ENCODE measurements at places on chromosomes 1 and 21.

DNA sequence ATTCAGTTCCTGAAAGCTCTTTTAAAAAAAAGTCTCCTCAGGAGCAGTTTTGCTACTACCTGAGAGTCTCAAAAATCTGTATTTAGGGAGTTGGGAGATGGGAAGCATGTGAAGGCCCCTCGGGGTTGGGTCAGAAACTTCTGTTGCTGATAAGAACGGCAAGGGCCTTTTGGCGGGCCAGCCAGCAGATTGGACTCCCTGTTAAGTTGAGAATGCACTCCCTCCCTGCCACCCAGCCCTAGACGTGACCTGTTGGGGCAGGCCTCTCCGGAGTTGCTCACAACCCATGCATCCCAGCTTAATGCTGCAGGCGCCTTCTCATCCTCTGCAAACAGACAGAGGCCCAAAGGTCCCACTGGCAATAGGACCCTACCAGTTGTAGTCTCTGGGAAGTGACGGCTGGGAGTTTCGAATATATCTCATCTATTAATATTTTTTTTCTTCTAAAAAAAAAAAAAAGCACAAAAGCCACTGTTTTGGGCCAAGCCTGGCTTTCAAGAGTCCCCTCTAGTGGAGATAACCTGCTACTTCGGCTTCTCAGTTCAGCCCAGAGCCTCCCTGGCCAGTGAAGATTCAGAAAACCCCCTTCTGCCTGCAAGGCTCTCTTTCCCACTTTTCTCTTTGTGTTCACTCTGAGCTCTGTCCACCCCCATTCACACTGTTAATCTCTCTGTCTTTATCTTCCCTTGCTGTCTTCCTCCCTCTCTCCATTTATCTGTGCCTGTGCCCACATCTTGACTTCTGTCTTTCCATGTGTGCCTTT lies 5.3 kb downstream of the PLXNA2 start:
- peak; percentile 34 for DNase-seq

GRCh38 chr1:222736972-222737371 lies at the start of gene FAM177B:
Gene FAM177B, plus strand, starts transcription at chr1:222737202. Its CDS starts 9,344 bp downstream, at chr1:222746546.
- DNase-seq = peak; percentile 29

- DNase-seq = no peak
These were observed 14.9 kb downstream of the SLC1A7 start for GRCh38 chr1:53127546-53127945.

- DNase-seq = no peak
These were observed 128.7 kb downstream of the TLR5 start for GRCh38 chr1:223014142-223014873.

DNA sequence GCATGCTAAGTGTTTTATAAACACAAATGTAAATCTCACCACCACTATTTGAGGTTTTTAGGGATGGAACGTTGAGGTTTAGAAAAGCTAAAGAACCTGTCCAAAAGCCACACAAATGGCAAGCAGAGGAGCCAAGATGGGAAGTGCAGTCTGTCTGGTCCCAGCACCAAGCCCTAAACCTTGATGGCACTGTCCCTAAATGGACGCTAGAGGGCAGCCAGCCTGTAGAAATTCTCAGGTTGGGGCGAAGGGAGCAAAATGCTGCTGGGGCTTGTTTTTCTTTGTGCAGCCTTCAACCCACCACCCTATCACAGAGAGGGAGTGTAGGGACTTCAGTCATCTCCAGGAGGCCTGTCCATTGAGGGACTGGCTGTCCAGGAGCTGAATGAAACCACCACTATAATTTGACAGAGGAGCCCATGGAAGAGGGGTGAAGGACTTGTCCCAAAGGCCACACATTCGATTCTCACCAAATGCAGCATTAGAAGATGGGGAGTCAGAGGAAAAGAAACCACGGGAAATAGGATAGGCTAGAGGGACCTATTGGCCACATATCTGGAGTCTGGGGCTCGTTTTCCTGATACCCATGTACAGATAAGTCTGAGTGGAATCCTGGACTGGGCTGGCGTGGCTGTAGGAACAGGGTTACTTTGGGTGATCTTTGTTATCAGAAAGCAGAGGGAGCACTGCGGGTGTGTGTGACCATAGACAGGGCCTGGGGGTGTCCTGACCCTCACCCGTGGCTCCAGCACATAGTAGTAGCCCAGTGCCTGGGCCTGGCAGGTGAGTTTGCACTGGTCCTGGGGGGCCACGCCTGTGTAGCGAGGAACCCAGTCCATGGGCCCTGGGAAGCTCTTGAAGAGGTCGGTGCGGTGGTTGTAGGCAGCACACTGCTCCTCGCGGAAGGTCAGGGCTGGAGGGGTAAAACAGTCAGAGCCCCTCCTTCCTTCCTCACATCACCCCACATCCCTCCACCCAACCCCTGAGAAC lies 6.1 kb downstream of the ADAMTS4 start:
- peak; percentile 32 for DNase-seq

- no peak for DNase-seq
These were observed 4.2 kb upstream of the ECE1 start for GRCh38 chr1:21294266-21294989.

DNA sequence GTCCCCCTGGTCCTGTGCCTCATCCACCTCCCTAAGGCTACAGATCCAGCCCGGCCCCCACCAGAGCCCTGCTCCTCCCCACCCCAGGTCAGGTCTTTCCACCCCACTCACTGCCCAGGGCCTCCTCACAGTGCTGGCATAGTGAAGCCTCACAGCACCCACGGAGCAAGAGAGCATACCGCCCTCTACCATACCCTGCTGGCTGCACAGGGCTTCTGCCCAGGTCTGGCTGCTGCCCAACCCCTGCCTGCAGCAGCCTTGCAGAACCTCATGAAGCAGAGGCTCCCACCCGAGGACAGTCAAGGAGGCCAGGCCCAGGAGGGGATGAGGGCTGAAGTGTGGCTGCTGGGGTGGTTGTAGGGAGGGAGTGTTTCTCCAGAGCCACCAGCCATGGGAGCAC lies 19.7 kb upstream of the ARF1 start:
- DNase-seq = no peak

DNA sequence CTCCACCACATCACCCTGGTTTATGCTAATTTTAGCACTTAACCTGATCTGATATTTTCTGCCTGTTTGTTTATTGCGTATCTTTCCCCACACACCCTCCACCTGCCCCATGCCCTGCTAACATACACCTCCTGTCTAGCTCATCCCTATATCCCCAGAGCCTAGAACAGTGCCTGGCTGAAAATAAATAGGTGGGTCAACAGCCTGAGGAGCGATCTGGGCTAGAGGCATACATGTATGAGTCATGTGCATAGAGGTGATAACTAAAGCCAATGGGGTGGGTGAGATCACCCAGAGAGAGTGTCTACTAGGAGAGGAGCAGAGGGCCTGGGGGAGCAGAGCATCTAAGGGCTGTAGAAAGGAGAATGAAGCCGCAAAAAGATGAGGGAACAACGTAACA lies 2.7 kb downstream of the HTR1D start:
- no peak for DNase-seq

DNA sequence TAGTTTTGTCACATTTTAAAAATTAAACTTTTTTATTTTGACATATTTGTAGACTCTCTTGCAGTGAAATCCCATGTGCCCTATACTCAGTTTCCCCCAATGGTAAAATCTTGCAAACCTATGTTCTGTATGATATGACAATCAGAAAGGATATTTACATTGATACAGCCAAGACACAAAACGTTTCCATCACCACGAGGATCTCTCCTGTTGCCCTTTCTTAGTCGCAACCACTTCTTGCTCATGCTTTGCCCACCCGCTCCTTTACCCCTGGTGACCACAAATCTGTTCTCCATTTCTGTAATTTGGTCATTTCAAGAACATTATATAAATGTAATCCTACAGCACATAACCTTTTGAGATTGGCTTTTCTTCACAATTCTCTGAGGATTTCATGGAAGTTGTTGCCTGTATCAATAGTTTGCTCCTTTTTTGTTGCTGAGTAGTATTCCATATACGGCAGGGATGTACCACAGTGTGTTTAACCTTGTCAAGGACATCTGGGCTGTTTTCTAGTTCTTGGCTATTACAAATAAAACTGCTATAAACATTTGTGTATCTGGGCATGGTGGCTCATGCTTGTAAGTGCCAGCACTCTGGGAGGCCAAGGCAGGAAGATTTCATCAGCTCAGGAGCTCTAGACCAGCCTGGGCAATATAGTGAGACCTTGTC lies 14.0 kb upstream of the BATF3 start:
- no peak for DNase-seq

DNA sequence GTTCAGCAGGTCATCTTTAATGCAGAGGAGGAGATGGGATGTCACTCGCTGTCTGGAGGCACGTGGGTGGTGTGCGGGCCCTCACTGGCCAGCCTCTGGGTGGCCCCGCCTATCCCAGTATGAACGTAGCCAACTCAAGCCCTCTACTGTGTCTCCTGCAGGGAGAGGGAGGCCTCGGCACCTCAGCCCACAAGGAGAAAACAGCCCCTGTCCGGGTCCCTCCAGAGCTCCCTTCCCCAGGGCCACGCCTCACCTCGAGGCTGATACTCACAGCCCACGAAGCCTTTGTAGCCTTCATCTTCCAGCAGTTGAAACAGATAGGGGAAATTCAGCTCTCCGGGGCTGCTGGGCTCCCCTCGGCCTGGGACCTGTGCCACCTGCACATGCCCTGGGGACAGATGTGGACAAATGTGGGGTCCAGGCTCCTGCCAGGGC lies 2.6 kb downstream of the HYI start:
- DNase-seq = no peak

- DNase-seq = no peak
These were observed 10.3 kb downstream of the CD2 start for GRCh38 chr1:116764466-116764898.

GRCh38 chr1:241779897-241780296 lies 68.1 kb upstream of the EXO1 start:
- no peak for DNase-seq

GRCh38 chr1:228958741-228959140 lies 223.5 kb downstream of the RHOU start:
- no peak for DNase-seq

DNA sequence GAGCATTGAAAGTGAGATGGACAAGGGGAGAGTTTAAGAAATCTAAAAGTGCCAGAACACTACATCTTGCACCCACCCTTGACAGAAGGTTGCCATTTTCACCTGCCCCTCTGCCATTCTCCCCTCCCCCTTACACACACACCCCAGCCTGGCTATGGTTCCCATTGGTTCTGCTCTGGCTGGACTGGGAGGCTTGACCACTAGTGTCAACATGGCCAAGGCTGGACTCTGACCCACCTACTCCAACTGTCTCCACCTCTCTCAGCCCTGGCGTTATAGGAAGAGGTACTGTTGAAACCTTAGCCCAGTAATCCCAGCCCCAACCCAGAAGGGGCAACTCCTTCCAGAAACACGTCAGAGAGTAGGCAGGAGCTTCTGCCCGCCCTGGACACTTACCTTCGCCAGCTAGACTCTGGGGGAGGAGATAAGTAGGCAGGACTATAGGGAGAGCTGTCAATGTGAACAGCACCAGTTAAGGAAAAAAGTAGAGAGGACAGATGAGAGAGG lies 4.5 kb downstream of the CRTC2 start:
- no peak for DNase-seq

- DNase-seq = no peak
These were observed 49.7 kb upstream of the RGS2 start for GRCh38 chr1:192759104-192759503.

- DNase-seq = no peak
These were observed 54.1 kb downstream of the LDLRAD2 start for GRCh38 chr1:21865943-21866706.

DNA sequence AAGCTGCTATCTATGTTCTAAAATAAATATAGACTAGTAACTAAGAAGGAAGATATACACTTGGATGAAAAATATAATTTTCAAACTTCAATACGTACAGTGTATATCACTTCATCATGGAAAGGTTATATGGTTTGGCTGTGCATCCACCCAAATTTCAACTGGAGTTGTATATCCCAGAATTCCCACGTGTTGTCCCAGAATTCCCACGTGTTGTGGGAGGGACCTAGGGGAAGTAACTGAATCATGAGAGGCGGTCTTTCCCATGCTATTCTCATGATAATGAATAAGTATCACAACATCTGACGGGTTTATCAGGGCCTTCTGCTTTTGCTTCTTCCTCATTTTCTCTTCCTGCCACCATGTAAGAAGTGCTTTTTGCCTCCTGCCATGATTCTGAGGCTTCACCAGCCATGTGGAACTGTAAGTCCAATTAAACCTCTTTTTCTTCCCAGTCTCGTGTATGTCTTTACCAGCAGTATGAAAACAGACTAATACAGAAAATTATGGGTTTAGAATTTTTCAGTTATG lies 10.7 kb downstream of the NEGR1 start:
- DNase-seq = no peak

DNA sequence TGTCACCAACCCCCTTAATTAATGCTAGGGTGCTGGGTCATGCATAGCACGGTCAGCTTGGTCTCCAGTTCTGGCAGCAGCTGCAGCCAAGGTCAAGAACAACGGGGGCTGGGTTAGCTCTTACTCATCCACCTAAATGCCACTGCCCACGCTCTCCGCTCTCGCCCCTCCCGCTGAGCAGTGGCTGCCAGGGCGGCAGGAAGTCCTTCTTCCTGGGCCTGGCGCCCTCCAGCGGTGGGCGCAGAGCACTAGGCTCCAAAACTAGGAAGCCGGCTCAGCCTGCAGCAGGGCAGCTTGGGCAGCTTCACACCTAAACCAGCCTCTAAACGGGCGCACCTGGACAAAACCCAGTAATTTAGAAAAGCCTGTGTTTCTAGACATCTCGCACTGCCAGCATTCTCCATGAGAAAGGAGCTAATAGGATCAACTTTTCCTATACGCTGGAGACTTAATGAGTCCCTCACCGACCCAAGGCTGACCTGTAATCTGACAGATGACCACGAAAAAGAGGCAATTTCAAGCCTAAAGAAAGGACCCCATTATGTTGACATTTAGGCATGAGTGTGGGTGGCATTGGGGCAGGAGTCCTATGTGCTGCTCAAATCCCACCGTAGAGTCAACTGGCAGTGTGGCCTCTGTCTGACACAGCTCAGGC lies 78.4 kb upstream of the LRRN2 start:
- DNase-seq = peak; percentile 63

GRCh38 chr1:168433238-168433637 lies 110.6 kb downstream of the XCL2 start:
- no peak for DNase-seq

DNA sequence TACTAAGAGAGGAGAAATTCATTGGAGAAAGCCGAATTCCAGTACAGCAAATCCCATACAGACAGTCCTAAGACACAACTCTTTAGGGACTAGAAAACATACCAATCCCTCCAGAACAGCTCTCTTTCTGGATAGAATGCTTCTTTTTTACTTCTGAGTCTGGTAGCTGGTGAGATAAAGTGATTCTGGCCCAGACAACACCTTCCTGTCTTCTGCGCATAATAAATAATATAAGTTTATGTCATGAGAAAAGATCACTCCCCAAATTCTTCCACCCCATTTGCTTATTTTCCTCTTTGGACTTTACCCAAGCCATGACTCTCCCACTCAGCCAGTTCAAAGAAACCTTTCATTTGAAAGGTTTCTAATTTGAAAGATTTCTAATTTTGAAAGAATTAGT lies 98.4 kb downstream of the EDEM3 start:
- no peak for DNase-seq

GRCh38 chr1:90721210-90722194 lies 4.4 kb upstream of the BARHL2 start:
- DNase-seq = peak; percentile 41

- DNase-seq = peak; percentile 63
These were observed 403 bp upstream of the PSEN2 start for GRCh38 chr1:226870026-226870400.

- DNase-seq = no peak
These were observed 6.3 kb upstream of the FOXO6 start for GRCh38 chr1:41354956-41355355.

- no peak for DNase-seq
These were observed 447.8 kb downstream of the PTPRU start for GRCh38 chr1:29684141-29684540.

Data from kidney glomerular epithelial cell (primary cell).